ENCODE measurements at places on chromosomes 2 and 18.

GRCh38 chr2:225512876-225513540, 113.5 kb downstream of the NYAP2 start:
- no peak for DNase-seq

DNA sequence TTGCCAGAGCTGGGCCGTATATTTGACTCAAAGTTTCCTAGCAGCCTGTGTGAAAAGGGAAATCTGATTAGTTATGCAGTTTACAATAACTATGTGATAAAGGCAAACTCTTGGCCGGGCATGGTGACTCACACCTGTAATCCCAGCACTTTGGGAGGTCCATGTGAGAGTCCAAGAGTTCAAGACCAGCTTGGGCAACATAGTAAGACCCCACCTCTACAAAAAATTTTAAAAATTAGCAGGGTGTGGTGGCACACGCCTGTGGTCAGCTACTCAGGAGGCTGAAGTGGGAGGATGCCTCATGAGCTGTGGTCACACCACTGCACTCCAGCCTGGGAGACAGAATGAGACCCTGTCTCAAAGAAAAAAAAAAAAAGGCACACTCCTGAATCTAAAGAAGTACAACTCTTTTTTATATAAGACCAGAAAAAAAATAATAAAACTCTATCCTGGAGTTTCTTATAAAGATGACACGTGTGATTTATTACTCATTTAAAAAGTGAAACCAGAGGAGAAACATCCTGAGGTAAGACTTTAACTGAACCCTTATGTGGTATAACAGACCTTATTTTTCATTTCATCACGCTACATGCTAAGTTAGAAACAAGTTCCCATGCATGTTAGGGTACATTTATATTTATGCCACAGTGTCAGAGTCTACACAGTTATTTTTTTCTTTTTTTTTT, 32.6 kb upstream of the KCMF1 start:
- DNase-seq, result no peak

GRCh38 chr2:9360701-9361100, 62.6 kb downstream of the ITGB1BP1 start:
- no peak for DNase-seq

GRCh38 chr18:9334329-9334972, at the start of gene TWSG1:
TWSG1 (plus strand) TSS chr18:9334773; CDS start chr18:9337230, 2,457 bp downstream.
- DNase-seq, result peak; percentile 95

- DNase-seq, result no peak
Measured at GRCh38 chr2:196041786-196042185, 26.9 kb downstream of the DNAH7 start.

Data from CD4-positive, alpha-beta T cell treated with Interleukin-15 for 1 hour (primary cell).